Liver (tissue), 10 donors: ENCODE measurements at places on chromosomes 4 and X. TPM values are rescaled to one million over a fixed set of nuclear protein-coding genes. Genes with fewer than 3 reads are reported as not detected.

KLF3 gene
- total RNA-seq, result 20.1 TPM

SMR3B gene
- not detected for total RNA-seq

GRCh38 chr4:123870216-123870876 is 473.8 kb downstream of the SPRY1 start:
- no peak overlapping the region for H3K4me3 ChIP-seq
- no peak overlapping the region for H3K27ac ChIP-seq
- H3K36me3 ChIP-seq, result no peaks in the 10 kb centered on the region

DNA sequence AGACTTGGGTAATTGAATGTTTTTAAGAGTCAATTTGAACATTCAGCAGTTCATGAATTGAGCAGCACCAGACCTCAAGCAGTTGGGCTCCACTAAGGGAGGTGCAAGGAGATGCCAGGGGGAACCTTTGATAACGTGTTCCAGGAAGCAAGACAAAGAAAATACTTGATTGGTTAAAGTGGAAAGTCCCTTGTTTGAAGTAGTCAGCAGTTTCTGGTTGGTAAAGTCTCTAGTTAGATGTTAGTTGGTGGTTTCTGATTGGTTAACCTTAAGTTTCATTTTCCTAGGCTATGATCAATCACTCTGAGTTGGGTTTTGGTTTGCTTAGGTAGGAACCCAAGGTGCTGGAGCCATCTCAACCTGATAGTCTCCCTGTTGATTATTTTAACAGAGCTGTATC is 4.0 kb downstream of the HERC6 start:
- no peaks in the 10 kb centered on the region for H3K27me3 ChIP-seq
- H3K27ac ChIP-seq, result no peak overlapping the region
- DNase-seq, result no peak
- no peak overlapping the region for H3K4me3 ChIP-seq
- no peaks in the 10 kb centered on the region for H3K4me1 ChIP-seq

DNA sequence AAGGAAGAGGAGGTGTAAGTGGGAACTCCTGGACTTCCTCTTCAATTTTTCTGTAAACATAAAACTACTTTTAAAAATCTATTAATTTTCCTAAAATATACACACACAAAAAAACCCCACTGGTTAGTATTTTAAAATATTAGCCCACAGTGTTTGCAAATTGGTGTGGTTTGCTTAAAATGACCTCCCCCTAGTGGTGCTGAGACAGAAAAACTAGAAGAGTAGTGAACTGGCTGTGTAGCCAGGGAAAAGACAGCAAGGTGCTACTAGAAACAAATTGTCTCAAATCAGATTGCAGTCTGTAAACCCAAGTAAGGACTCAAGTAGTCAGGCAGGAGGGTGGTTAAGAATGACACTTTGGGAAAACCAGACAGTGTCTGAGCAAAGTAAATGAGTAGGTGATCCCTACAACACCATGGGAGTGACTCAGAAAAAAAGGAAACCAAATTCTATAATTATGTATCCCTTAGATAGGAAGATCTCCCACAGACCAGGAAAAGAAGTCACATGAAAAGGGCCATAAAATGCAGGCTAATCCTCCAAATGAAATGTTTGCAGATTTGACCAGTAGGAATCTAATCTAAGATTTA is 26.0 kb downstream of the AMTN start:
- H3K4me3 ChIP-seq, result no peak overlapping the region
- H3K4me1 ChIP-seq, result no peaks in the 10 kb centered on the region
- DNase-seq, result no peak
- H3K27ac ChIP-seq, result no peak overlapping the region
- H3K36me3 ChIP-seq, result no peaks in the 10 kb centered on the region
